ENCODE measurements at places on chromosomes 13 and 19.

GRCh38 chr13:38415233-38415632 lies 65.6 kb downstream of the UFM1 start:
- no peak for DNase-seq

DNA sequence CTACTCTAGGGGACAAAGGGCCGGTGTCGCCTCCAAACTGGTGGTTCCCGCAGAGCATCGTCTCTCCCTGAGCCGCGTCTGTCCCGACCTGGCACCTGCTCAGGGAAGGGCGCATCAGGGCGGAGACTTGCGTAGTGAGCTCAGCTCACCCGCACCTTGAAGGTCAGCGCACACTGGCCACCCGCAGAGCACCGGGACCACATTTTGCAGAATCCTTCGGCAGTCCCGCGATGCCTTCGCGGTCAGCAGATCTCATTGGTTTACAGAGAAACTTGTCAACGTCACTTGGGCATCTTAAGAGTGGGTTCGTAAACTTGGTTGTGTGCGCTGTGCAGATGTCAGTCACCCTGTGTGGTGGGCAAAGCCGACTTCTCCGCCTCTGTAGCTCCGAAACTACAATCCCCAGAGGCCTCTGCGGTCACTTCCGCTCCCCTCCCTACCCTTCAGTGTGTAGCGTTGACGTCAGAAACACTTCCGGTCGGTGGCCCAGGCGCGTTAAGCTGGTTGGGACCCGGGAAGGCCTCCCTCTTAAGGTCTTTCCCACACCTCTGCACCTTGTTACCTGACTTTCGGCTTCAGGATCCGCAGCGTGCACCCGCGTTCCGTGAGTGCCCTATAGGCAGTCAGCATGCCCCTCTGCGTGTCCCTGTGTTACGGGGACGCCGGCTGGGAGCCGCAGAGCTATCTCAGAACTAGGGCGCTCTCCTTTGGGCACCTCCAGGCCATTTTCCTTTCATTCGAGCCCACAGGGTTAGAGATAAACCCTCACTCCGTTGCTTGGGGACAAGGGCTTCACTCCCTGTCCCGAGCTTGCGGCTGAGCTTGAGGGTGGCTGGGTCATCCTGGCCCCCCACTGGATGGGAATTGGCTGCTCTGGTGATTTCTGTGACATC lies 36.5 kb upstream of the ZNF527 start:
- peak; percentile 43 for DNase-seq

- DNase-seq: no peak
Measured at GRCh38 chr13:43785650-43786471, 911 bp downstream of the ENOX1 start.

GRCh38 chr19:45814851-45815480 lies at the start of gene RSPH6A:
RSPH6A (minus strand) TSS chr19:45815308; CDS start chr19:45815176, 132 bp downstream.
- DNase-seq: no peak

- DNase-seq: no peak
Measured at GRCh38 chr13:38630780-38631179, 56.1 kb upstream of the FREM2 start.

DNA sequence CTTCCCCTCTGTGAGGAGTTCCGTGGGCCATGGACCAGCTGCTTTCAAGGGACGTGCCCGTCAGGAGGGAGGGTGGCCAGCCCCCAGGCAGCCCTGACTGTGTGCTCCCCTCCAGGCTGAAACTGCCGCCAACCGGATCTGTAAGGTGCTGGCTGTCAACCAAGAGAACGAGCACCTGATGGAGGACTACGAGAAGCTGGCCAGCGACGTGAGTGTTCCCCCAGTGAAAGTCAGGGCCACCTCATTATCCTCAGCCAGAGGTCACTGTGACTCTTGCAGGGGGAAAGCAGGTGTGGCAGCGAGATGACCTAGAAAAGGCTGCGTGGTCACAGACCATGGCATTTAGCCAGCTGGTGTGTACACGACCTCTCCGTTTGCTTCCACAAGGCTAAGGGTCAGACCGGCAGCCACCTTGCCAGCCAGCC lies 29.9 kb downstream of the CAPN12 start:
- no peak for DNase-seq

- DNase-seq: no peak
Measured at GRCh38 chr13:80047406-80047805, 293.5 kb downstream of the SPRY2 start.

GRCh38 chr13:109160887-109161669 lies 531.7 kb downstream of the MYO16 start:
- DNase-seq: no peak

DNA sequence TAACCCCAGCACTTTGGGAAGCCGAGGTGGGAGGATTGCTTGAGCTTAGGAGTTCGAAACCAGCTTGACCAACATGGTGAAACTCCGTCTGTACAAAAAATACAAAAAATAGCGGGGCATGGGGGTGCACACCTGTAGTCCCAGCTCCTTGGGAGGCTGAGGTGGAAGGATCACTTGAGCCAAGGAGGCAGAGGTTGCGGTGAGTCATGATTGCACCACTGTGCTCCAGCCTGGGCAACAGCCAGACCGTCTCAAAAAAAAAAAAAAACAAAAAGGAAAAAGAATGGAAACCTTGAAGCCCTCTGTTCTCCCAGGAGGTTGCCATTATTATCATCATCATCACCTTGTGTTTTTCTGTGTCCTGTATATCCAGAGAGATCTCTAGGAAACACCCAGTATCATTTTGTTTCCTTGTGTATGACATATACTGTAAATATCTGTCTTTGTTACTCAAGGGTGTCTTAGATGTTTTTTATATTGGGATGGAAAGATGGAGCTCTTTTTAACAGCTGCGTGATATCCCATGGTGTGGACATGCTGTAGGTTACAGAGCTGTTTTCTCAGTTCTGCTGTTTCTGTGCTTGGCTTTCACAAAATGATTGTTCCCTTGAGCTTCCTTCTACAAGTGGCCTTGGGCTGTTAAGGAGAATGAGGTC lies 11.8 kb downstream of the CHAF1A start:
- no peak for DNase-seq

GRCh38 chr13:45325806-45326205 lies 15.2 kb downstream of the TPT1 start:
- DNase-seq: no peak

- no peak for DNase-seq
Measured at GRCh38 chr13:36629057-36629385, 44.8 kb upstream of the SERTM1 start.

DNA sequence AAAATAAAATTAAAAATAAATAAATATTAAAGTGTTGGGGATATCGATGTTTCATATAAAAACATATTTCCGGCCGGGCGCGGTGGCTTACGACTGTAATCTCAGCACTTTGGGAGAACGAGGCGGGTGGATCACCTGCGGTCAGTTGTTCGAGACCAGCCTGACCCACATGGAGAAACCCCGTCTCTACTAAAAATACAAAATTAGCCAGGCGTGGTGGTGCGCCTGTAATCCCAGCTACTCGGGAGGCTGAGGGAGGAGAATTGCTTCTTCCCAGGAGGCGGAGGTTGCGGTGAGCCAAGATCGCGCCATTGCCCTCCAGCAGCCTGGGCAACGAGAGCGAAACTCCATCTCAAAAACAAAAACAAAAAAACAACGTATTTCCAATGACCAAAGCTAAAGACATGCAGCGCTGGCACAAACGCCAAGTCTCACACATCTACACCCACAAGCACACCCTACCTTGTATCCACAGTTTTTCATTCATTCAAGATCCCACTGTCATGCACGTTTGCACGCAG lies 907 bp downstream of the ZNF569 start:
- no peak for DNase-seq

DNA sequence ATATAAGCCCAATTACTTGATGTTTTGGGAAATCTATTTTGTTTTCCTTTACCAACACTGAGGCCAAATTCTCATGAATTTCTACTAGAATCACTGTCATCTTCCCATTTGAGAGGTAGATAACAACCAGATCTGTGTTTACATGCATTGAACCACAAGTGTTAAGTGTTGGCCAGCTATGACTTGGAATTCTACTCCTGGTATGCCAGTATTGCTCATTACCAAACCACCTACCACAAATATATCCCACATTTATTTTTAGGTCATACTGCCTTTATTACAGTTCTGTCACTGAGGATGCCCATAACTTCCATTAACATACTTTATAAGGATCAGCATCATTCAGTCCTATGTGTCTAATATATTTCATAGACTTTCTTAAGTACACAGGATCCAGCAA lies 328.9 kb downstream of the DIAPH3 start:
- DNase-seq: no peak

- DNase-seq: no peak
Measured at GRCh38 chr13:31248361-31248760, 48.6 kb downstream of the B3GLCT start.

DNA sequence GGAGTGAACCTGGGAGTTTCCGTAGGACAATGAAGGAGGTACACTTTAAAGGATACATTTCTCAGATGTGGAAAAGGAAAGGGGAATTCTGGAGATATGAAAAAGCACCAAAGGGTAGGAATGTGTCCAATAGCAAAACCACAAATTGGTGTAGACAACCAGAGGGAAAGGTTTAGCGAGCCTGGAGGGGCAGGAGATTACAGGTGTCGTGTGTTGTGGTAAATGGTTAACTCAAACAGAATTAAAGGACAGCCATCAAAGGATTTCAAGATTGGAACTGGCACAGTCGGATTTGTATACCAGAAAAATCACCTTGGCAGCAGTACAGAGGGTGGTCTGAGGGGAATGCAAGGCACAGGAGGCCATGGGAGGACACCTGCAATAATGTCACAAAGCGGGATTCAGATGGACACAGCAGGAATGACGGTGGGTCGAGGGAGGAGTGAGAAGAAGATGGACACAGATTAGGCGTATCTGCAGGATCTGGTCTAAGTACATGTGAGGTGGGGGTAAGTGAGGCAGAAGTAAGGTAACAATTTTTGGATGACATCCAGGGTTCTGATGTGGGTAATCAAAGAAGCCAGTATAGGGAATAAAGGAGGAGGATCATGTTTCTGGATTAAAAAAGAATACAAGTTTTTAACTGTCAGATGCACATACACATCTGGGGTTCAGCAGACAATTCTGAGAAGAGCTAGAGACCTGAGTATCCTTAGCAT lies 361.6 kb downstream of the KLF12 start:
- no peak for DNase-seq

GRCh38 chr19:4376671-4376990 lies 23.7 kb downstream of the SH3GL1 start:
- no peak for DNase-seq

DNA sequence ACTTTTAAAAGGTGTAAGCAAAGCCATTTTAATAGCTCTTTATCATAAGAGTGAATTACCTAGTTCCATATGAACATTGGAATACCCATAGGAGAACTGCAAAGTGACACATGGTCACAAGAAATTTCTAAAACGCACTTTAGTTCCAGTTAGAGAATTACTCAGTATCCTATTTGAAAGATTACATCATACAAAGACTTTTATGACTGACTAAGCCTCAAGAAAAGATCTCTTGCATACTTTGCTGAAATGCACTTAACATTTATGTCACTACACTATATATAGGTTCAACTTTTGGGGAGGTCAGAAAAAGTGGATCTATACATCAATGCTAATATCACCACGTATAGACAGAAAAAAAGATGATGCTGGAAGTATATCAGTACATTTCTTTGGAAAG lies 7.1 kb downstream of the PCDH9 start:
- DNase-seq: no peak

GRCh38 chr19:15107061-15108010 lies at the start of gene SYDE1:
SYDE1 (plus strand) TSS chr19:15107401; CDS start chr19:15107434, 33 bp downstream.
- DNase-seq: no peak

DNA sequence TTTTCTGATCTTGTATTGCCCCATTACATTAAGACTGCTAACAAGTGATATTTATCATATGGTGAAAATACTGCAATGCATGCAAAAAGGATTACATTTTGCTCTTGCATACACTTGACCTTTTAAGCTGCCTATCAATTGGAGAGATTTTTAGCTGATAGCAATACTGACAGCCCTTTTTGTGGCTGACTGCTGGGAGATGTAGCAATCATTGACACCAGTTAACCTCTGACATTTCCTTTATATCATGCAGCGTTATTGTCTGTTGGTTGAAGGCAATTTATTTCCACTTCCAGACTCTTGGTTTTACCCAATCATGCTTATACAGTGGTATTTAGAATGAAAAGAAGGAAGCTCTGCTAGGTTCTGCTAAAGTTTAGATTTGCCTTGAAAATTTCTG lies 364.0 kb downstream of the LMO7 start:
- DNase-seq: no peak

DNA sequence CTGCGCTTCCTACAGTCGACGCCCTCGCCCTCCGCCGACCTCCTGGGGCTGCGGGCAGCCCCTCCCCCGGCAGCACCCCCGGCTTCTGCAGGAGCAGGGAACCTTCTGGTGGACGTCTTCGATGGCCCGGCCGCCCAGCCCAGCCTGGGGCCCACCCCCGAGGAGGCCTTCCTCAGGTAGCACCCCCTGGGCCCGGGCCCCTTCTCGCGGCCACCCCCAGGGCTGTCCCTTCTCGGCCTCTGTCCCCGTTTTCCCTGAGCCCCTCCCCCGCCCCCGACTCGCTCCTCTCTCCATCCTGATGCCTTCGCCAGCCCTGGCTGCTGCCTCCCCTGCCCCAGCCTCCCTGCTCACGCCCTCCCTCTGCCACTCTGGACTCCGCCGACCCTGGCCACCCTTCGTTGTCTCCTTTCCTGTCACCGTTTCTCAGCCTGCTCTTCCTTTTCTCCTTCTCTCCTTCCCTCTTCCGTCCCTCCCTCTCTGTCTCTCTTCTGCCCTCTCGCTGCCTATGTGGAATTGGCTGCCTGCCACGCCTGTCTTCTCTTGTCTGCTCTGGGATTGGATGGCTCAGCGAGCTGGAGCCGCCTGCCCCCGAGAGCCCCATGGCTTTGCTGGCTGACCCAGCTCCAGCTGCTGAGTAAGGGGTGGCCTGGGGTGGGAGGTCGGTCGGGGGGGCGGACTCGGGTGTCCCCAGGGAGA lies 11.0 kb downstream of the FUZ start:
- DNase-seq: peak; percentile 46

DNA sequence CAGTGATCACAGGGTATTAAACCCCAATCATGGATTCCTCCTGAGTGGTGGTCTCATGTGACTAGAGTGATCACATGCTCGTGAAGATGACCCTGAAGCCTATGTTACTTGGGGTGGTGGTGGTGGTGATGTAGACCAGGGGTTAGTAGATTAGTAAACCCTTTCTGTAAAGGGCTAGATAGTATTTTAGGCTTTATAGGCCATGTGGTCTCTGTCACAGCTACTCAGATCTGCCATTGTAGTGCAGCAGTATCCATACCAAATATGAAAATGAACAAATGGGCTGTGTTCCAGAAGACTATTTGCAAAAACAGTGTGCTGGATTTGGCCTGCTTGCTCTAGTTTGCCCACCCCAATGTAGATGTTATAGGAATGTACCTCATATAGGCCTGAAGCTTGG lies 9.4 kb downstream of the NDFIP2 start:
- no peak for DNase-seq

DNA sequence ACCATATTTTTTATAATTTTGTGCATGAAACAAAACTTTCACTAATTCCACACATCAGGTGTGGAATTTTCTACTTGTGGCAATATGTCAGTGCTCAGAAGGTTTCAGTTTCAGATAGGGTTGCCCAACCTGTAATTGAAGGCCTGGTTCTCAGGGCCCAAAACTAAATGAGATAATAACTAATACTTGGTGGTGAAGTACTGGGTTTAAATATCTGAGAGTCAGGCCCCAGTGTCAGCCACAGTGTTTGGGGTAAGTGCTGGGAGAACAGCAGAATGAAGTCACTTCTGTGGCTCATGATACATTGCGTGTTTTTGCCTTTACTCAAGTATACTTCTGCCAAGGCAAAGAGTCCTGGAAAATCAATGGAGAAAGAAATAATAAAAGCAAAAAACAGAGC lies 5.6 kb downstream of the SAFB start:
- no peak for DNase-seq

GRCh38 chr19:54023191-54023590 lies 31.8 kb downstream of the CACNG6 start:
- DNase-seq: no peak

GRCh38 chr13:110509971-110510786 lies 51.3 kb downstream of the RAB20 start:
- DNase-seq: no peak
